H9 (cell line): ENCODE measurements at places on chromosomes 5 and 9.

DNA sequence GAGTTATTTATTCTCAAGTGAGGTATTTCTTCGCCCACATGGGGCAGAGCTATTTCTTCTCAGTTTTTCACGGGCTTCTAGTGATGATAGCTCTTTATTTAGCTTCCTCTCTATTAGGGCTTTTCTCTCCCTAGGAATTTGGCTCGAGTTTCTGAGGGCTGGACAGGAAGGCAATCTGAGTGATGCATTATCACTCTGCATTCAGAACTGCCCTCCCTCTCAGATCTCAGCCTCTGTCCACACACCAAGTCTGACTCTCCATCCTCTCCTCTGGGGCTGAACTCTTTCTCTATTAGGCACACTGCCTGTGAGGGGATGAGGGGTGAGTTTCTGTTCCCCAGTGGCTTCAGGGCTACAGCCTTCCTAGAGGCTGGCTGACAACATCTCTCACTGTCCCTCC lies 14.9 kb upstream of the SCAMP1 start:
- H3K27me3 ChIP-seq: peaks cover 15% of the 10 kb centered on the region; the same call in 1 of the 2 replicates
- H3K4me3 ChIP-seq: no peak overlapping the region
- peaks cover 3% of the 10 kb centered on the region; the same call in 1 of the 2 replicates for H3K4me1 ChIP-seq
- H3K27ac ChIP-seq: no peak overlapping the region
- no peak for DNase-seq

- H3K4me3 ChIP-seq: no peak overlapping the region
- H3K4me1 ChIP-seq: no peaks in the 10 kb centered on the region
- H3K36me3 ChIP-seq: no peaks in the 10 kb centered on the region
- no peak overlapping the region for H3K27ac ChIP-seq
Observed at GRCh38 chr5:143426437-143426991, 23.0 kb upstream of the NR3C1 start.

DNA sequence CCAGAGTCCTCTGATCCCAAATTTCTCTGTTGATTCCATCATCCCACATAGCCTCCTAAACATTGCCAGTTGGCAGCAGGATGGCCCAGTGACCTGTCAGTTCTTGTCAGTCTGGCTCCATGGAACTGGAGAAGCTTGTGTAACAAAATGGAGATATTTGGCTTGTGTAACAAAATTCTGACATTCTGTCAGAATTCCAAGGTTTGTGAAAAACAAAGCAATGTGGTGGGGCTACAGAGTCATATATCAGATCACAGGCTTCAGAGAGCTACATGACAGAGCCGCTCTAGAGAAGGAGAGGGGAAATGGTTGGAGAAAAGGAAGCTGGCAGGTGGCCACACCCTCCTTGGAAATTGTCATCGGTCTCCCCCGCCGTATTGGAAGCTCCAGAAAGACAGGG lies 75.4 kb upstream of the MAN2A1 start:
- no peaks in the 10 kb centered on the region for H3K36me3 ChIP-seq
- no peaks in the 10 kb centered on the region for H3K27me3 ChIP-seq
- no peaks in the 10 kb centered on the region for H3K4me1 ChIP-seq
- no peak for DNase-seq
- H3K4me3 ChIP-seq: no peak overlapping the region

- H3K27me3 ChIP-seq: no peaks in the 10 kb centered on the region
- H3K36me3 ChIP-seq: no peaks in the 10 kb centered on the region
- no peak overlapping the region for H3K4me3 ChIP-seq
- DNase-seq: peak; percentile 27
- no peaks in the 10 kb centered on the region for H3K4me1 ChIP-seq
- H3K27ac ChIP-seq: no peak overlapping the region
Observed at GRCh38 chr9:126225611-126226609, 100.7 kb upstream of the MVB12B start.

DNA sequence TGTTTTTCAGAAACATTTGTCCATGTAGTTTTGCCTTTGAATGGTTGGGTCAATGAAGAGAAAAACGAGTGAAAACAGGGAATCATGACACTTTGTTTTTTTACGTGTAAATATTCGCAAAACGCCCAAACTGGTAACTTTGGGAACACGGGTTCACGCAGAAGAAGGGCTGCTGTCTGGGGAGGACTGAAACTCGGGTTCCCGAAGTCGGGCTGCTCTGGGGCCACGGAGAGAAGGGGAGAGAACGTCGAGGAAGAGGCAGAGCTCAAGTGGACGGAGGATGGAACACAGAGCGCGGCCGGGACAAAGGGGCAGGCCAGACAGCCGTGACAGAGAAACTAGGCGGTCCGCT lies 478 bp upstream of the SETD9 start:
- H3K4me3 ChIP-seq: peak overlapping the region; percentile 74
- peak overlapping the region; percentile 48 for H3K27ac ChIP-seq
- H3K4me1 ChIP-seq: no peaks in the 10 kb centered on the region; the same call in 1 of the 2 replicates
- H3K27me3 ChIP-seq: no peaks in the 10 kb centered on the region
- DNase-seq: no peak

- no peaks in the 10 kb centered on the region for H3K4me1 ChIP-seq
- H3K27ac ChIP-seq: no peak overlapping the region
- no peaks in the 10 kb centered on the region for H3K27me3 ChIP-seq
- H3K36me3 ChIP-seq: no peaks in the 10 kb centered on the region
- no peak for DNase-seq
- no peak overlapping the region for H3K4me3 ChIP-seq
Observed at GRCh38 chr5:133914434-133914833, 54.0 kb downstream of the C5orf15 start.

DNA sequence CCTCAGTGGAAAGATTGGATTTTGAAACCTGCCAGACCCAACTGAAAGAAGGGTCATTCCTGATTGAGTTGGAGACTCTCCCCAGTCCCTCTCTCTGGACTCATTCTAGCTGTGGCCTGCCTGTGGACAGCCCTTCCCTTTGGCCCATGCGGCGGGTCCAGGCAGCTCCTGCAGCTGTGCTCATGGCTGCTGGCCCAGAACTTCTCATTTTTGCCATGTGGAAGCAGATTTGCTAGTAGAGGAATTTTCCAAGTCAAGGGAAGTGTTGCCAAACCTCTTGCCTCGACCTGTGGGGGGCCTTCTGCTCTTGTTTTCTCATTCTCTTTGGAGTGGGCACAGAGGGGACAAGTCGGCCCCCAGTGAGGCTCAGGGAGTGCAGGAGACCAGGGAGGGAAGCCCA lies 89.2 kb downstream of the ANKRD33B start:
- H3K27ac ChIP-seq: no peak overlapping the region
- no peak overlapping the region for H3K4me3 ChIP-seq
- no peak for DNase-seq
- no peaks in the 10 kb centered on the region; the same call in 2 of the 3 replicates for H3K36me3 ChIP-seq
